ENCODE measurements at places on chromosomes 2 and 18. TPM values are rescaled to one million over a fixed set of nuclear protein-coding genes. Genes with fewer than 3 reads are reported as not detected.

- no peak for DNase-seq
Measured at GRCh38 chr18:37836071-37836970, 270.7 kb upstream of the CELF4 start.

GRCh38 chr2:174781996-174782395 lies 17.7 kb upstream of the CHRNA1 start:
- no peak for DNase-seq

DNA sequence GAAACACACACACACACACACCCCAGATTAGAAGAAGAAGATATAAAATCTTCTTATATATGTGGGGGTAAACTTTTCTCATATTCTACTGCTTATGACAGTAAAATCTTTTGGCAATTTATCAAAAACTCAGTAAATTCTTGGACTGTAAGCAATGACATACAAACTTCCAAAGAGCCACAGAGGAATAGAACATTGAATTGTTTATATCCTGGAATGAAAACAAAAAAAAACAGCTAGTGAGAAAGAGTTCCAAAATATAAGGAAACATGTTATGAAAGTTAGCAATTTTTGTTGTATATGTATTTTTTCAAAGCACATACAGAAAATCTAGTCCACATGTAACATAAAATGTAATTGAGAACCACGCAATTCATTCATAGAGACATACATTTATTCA lies 764.9 kb downstream of the DSC3 start:
- DNase-seq: no peak

GRCh38 chr2:88697370-88698026 lies 6.0 kb downstream of the RPIA start:
- no peak for DNase-seq

GRCh38 chr2:3516831-3517230 lies 2.5 kb downstream of the ADI1 start:
- DNase-seq: no peak

DNA sequence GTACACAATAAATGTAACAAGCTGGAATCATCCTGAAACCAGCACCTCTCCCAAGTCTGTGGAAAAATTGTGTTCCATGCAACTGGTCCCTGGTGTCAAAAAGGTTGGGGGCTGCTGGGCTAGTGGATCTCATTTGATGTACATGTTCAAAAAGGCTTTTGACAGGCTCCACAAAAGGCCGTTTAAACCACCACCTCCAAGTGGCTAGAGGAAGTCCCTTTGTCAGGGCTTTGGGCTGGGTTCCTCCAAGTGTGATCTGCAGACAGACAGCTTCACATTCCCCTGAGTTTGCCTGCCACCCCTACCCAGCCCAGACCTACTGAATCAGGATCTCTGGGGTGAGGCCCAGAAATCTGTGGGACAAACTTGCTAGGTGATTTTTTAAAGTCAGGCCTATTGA lies 84.7 kb downstream of the TGFA start:
- no peak for DNase-seq

DNA sequence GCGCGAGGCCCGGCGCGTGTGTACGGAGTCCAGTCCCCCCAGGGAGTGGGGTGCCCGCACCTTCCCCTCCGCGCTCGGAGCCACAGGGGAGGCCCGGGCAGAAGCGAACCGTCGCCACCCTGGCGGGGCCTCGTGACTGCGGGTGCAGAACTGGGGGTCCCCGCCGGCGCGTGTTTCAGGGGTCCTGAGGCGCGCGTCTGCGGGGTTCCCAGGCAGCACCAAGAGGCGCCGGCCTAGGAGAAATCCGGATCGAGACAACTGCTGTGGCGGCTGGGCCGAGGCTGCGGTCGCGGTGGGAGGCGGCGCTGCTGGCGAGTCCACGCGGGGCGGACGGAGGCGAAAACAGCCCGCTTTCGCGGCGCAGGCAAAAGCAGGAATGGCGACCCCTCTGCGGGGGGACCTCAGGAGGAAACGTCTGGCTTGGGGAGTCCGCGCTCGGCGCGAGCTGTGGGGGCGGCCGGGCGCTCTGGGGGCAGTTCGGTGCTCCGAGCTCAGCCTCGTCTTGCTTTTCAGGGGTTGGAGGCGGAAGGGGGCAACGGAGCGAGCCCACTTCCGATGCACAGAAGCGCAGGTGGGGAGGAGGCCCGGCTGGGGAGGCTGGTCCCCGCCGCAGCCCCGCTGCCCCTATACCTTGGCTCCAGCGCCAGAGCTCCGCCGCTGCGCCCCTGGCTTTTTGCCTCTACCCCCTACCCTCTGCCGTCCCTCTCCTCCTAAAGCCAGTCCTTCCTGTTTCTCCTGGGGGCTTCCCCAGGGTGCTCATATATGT lies 81.5 kb upstream of the LDLRAD4 start:
- no peak for DNase-seq

FNDC4 gene
- 1.5 TPM for total RNA-seq

ASXL3 gene
- total RNA-seq: not detected
